ENCODE measurements at places on chromosomes 3 and 15.
A peak's percentile ranks its signal among the peaks of the same experiment; 100 is the strongest.

- no peak for DNase-seq
Measured at GRCh38 chr3:197528190-197528589, 27.6 kb downstream of the BDH1 start.

DNA sequence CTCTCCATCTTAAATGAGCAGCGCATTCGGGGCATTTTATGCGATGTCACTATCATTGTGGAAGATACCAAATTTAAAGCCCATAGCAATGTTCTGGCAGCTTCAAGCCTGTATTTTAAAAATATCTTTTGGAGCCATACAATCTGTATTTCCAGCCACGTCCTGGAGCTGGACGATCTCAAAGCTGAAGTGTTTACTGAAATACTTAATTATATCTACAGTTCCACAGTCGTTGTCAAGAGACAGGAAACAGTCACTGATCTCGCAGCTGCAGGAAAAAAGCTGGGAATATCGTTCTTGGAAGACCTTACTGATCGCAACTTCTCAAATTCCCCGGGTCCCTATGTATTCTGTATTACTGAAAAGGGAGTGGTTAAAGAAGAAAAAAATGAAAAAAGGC lies 44.4 kb upstream of the RASA2 start:
- DNase-seq: no peak

- no peak for DNase-seq
Measured at GRCh38 chr15:55422089-55422488, 13.8 kb downstream of the PIERCE2 start.

DNA sequence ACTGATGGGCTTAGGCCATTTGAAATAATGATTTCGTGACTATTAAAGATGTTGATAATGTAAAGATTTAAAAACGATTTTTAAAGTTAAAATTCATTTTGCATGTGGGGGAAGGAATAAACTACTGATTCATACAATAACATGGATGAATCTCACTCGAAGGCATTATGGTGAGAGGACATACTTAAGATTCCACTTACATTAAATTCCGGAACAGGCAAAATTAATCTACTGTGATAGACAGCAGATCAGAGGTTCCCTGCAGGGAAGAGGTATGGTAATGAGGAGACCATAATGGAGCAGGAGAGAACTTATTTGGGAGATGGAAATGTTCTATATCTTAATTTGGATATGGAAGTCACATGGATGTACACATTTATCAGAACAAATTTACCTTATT lies 28.4 kb upstream of the RAB6B start:
- no peak for DNase-seq

- no peak for DNase-seq
Measured at GRCh38 chr15:73585871-73586654, 47.1 kb downstream of the NPTN start.

DNA sequence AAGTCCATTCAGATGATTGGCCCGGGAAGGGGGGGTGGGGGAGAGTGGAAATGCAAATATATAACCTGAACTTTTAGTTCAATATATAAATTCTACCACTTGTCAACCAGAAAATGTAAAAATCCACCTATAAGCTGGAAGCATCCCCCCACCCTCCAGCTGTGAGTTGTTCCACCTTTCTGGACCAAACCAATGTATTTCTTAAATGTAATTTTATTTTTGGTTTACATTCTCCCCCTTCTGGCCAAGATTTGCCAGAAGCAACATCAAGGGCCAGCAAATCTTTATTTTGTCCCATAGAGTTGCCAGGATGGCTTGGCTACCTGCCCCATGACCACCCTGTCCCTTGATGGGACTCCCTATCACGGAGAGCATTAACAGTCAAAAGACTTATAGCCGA lies 545.7 kb downstream of the TBL1XR1 start:
- DNase-seq: peak; percentile 3

DNA sequence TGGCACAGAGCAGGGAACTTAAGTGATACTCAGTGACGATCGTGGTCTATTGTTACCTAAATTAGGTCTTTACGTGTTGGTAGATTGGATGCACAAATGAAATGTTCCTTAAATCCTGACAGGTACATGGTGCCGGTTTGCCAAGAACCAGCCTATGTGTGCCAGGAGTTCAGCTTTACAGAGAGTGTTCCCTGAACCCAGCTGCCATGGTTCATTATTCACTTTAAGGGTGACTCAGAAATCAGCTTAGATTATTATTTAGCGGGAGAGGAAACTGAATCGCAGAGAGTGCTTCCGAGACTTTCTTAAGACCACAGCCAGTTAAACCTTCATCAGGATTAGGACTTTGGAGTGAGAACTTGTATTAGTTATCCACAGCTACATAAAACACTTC lies 21.5 kb downstream of the FAM43A start:
- no peak for DNase-seq
